ENCODE measurements at places on chromosomes 12 and 14.
A peak's percentile ranks its signal among the peaks of the same experiment; 100 is the strongest.

DNA sequence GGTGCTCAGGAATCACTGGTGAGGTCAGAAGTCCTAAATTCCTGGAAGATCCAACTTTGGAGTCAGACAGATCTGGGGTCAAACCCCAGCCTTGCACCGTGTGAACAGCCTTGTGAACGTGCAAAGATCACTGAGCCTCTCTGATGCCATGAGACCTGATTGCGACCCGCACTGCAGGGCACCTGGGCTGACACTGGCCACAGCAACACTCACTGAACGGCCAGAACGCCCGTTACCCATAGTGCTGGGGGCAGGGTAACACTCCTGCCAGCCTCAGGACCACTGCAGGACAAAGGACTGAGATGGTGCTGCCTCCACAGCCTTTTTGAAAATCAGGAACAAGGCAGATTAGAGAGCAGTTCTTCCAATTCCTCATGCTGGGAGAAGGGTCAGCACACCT lies 28.3 kb downstream of the CHGA start:
- no peak for DNase-seq

GRCh38 chr12:77878901-77879300 lies 48.2 kb downstream of the NAV3 start:
- DNase-seq = no peak

- DNase-seq = no peak
These were observed 220.6 kb upstream of the TMEM260 start for GRCh38 chr14:56358851-56359614.

DNA sequence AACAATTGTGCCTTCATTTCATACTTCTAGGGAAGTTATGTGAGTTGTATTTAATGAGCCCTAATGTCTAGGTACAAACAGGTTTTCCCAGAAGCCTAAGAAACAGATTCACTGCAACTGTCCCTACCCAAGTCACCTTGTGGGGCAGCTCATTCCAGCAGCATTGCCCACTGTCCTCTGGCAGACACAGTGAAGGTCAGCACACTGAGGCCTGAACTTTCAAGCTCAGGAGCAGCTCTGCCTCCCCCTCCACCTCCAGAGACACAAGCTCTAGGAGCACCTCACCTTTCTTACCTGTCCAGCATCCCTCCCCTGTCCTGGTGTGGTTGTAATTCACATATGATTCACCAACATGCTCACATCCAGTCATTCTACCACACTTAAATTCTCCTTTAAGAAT lies 15.7 kb downstream of the UBE3B start:
- no peak for DNase-seq

DNA sequence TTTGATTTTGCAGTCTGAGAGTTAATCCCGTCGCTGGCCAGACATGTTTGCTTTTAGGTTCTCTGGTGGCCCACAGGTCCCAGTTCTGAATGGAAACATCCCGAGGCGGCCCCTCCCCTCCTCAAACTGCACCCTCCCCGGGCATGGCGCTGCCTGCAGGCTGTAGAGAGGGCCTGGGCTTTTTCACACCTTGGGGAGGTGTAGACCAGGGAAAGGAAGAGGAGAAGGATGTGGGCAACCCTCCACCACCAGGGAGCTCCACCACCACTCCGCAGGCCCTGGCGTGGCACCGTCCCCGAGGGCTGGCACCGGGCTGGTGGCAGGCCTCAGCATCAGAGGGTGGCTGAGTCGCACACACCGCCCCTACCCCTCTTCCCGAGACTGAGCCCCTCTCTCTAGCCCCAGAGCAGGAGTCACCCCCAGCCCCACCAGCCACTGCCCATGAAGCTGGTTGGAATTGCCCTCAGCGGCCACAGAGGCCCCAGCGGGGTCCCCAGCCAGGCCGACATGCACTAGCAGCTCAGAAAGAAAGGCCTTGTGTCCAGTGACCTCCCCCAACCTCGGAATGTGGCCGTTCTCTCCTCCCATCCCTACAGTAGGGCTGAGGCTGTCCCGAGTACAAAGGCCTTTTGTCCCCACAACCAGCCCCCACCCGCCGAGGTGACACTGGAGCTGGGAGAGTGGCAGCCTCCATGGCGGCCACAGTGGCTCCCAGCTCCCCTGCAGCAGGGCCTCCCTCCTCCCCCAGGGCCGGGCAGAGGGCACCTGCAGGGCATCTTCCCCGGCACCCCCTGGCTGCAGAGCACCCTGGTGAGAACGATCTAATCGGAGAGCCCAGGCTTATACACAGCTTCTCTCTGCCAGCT lies 23.5 kb upstream of the INF2 start:
- DNase-seq = no peak

GRCh38 chr12:108832208-108832607 lies 25.2 kb downstream of the SSH1 start:
- no peak for DNase-seq

DNA sequence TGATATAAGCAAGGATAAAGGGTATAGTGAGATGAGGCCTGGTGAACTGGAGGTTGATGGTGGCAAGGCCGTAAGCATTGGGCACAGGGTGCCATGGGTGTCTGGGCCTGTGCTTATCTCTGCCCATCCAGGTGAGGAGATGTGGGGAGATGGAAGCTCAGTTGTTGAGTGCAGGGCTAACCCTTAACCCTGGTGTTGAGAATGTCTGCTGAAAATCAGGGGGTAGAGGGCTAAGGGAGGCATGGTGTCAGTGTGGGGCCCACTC lies 86.1 kb downstream of the SYNE2 start:
- no peak for DNase-seq

DNA sequence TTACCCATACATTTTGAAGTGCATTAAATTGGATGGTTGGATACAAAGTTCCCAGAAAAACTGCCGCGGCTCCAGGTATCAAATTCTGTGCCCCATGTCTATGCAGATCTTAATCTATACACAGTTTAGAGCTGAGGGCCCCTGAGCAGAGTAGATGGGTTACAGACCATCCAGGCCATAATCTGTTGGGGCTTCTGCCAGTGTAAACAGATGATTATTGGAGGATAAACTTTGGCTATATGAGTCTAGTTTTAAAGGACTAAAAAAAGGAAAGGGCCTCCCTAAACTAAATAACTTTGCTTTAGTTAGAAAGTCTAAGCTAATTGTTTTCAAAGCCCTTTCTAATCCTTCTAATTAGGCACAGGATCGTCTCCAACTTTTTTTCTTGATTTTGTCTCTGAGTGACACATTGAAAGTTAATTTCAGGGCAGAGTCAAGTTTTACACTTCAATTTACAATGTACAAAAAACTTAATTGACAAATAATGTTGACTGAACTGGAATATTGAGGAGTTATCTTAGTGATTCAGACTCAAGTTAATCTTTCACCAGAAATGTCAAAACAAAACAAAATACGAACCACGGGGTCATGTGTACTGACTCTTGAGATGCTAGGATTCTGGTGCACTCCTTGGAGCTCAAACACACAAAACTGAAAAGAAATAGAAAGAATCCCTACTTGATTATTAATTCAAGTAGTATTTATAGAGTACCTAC lies 133.9 kb upstream of the SCAF11 start:
- no peak for DNase-seq

DNA sequence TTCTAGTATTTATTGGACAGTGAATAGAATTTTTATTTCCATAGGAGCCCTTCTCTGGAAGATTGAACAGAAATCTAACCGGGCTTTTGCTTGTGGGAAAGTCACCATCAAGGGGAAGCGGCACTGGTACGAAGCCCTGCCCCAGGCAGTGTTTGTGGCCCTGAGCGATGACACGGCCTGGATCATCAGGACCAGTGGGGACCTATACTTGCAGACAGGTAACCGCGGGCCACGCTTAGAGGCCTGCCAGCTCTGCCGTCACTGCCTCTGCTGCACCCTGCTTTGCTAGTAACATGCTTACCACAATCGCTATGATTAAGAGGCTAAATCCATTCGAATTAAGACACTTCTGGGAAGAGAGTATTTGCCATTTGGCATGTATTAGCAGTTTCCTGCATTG lies 69.2 kb downstream of the ANKRD9 start:
- no peak for DNase-seq

DNA sequence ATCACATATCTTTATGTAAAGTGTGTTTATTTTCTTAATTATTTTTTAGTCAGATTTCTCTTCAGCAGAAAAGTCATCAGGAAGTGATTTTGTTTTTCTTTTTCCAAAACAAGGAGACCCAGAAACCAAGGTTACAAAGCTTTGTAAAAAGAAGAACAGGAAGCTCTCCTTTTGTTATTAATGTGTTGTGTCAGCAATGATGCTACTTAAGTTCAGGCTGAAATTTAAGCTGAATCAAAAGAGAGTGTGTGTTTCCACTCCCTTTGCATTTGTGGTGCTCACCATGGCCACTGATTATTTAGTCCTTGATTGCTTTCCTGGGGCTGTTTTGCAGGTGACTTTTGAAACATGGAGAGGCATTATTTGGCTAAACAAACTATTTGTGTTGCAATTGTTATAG lies 155.3 kb upstream of the ATP2B1 start:
- no peak for DNase-seq

- DNase-seq = no peak
These were observed 467.3 kb downstream of the EGLN3 start for GRCh38 chr14:33483541-33483940.

- no peak for DNase-seq
These were observed 58.9 kb upstream of the RESF1 start for GRCh38 chr12:31900271-31900670.

GRCh38 chr12:56630180-56630632 lies at the start of gene BAZ2A:
Gene BAZ2A (minus strand): TSS chr12:56630326. CDS start chr12:56617530, 12,796 bp downstream.
- DNase-seq = no peak

- peak; percentile 19 for DNase-seq
These were observed 61.1 kb downstream of the RAB35 start for GRCh38 chr12:120055231-120056000.

DNA sequence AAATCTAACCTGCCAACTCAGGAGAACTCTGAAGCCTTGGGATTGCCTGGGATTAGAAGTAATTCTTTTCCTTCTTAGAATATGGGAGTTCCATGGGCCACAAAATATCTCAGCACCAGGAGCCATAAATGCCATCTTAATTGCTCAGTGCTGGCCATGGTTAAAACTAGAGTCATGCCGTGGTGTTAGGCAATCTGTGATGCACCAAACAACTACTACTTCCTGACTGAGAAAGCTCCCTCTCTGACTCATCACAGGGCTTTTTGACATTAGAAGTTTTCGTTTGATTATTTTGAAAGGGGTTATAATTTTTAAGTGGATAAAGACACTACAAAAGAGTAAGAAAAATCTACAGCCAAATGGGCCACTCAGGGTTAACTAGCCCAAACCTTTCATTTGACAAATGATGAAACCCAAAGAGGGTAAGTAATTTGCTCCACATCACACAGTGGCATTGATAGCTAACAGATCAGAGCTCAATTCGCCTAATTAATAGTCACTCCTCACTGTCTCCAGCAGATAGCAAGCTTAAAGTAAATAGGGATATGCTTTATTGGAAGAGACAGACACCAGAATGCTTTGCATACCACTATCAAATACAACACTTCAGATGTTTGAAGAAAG lies 377.3 kb downstream of the EMP1 start:
- DNase-seq = no peak

DNA sequence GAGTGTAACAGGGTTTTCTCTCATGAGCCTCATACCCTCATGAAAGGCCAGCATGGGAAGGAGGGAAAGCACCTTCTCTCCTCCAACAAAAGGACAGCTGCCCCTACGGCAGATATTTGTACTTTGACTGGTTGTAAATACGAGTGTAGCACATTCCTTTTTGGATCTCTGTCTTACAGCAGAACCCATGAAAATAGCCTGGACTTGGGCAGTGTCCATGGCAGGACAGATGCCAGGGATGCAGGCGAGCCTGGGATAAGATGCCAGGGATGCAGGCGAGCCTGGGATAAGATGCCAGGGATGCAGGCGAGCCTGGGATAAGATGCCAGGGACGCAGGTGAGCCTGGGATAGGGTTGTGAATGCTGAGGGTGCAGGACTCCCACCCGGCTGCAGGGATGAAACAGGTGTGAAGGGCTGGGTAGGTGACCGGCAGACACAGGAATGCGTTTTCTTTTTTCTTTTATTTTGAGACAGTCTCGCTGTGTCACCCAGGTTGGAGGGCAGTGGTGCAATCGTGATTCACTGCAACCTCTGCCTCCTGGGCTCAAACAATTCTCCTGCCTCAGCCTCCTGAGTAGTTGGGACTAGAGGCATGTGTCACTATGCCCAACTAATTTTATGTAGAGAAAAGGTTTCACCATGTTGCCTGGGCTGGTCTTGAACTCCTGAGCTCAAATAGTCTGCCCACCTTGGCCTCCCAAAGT lies 120.0 kb downstream of the BEGAIN start:
- no peak for DNase-seq

DNA sequence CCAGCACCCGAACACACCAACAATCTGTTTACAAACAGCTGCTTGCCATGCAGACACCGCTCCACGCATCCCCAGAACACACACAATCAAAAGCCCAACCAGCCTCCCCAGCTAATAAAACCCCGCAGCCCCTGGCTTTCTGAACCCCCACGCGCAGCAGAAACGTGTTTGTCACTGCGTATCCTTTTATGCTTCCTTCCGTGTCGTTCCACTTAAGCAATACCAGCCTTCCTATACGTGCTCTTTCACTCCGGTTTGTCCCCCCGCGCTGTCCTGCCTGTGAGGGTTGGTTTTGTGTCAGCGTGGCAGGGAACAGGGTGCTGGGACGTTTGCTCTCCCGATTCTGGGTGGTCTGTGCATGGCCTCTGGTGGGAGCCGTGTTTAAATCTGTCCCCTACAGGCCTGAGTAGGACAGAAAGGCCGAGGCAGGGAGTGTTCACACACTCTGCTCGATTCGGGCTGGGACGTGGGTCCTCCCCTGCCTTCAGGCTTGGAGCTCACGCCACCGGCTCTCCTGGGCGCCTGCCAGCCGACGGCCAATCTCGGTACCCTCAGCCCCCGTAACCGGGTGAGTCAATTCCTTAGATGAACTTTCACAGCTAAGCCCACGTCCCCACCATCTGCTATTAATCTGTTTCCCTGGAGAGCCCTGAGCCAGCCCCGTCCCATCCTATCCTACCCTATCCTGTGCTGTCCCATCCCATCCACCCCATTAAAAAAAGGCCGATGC lies 60.0 kb downstream of the NOC4L start:
- peak; percentile 40 for DNase-seq

GRCh38 chr14:95465358-95465757 lies 51.1 kb downstream of the SYNE3 start:
- no peak for DNase-seq

GRCh38 chr14:37094502-37094901 lies 77.9 kb downstream of the SLC25A21 start:
- no peak for DNase-seq

- DNase-seq = no peak
These were observed 68.9 kb downstream of the RASSF8 start for GRCh38 chr12:26027401-26027800.

- DNase-seq = no peak
These were observed 176.9 kb upstream of the FRMD6 start for GRCh38 chr14:51474854-51475253.

GRCh38 chr12:14901228-14901562 lies 15.5 kb upstream of the MGP start:
- no peak for DNase-seq

GRCh38 chr14:60179431-60179869 lies 14.3 kb upstream of the DHRS7 start:
- no peak for DNase-seq

GRCh38 chr14:67395876-67396189 lies 16.1 kb downstream of the PLEK2 start:
- no peak for DNase-seq

DNA sequence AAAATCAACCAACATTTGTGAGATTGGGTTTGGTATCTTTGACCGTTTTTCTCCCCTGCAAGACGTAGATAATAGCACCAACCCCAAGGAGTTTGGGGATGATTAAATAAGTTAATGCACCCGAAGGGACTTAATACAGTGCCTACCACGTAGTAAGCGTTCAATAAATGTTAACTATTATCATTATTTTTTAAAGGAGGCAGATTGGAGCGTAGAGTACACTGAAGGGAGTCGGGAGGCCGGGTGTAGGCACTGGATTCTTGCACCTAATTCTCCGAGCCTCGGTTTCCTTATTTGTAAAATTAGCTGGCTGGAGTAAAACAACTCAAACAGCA lies 367 bp upstream of the FRS2 start:
- no peak for DNase-seq
